Activated CD8-positive, alpha-beta memory T cell treated with anti-CD3 and anti-CD28 coated beads, Interleukin-2, amount 10 ng/mL, durations not matched to agents 7 days and 5 days (primary cell): ENCODE measurements at places on chromosomes 5 and 9.

- no peaks in the 10 kb centered on the region for H3K4me1 ChIP-seq
- H3K4me3 ChIP-seq: no peak within 1 kb of the TSS
- DNase-seq: no peak
- H3K27me3 ChIP-seq: peaks cover 2% of the 10 kb centered on the region
- H3K27ac ChIP-seq: no peak within 1 kb of the TSS
These were observed at the start of gene PCDHA1 for GRCh38 chr5:140785905-140786686. TSS of gene PCDHA1 (plus strand) at chr5:140786140.

GRCh38 chr5:180636403-180637075 is 12.9 kb downstream of the FLT4 start:
- H3K4me3 ChIP-seq: no peak overlapping the region
- no peaks in the 10 kb centered on the region for H3K36me3 ChIP-seq
- H3K4me1 ChIP-seq: no peaks in the 10 kb centered on the region
- DNase-seq: no peak

GRCh38 chr9:114030364-114030763 is 47.7 kb downstream of the AMBP start:
- peaks cover 4% of the 10 kb centered on the region for H3K4me1 ChIP-seq
- H3K27ac ChIP-seq: no peak overlapping the region
- no peaks in the 10 kb centered on the region for H3K27me3 ChIP-seq
- H3K36me3 ChIP-seq: no peaks in the 10 kb centered on the region

DNA sequence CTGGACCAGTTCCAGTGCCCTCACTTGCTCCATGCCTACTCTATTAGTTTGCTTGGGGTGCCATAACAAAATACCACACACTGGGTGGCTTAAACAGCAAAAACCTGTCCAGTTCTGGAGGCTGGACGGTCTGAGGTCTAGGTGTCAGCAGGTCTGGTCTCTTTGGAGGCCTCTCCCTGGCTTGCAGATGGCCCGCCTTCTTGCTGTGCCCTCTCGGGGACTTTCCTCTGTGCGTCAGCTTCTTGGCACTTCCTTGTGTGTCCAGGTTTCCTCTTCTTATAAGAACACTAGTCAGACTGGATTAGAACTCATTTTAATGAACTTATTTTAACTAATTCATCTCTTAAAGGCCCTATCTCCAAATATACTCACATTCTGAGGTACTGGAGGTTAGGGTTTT is 97.2 kb downstream of the CARTPT start:
- no peak overlapping the region for H3K27ac ChIP-seq
- H3K27me3 ChIP-seq: peaks cover 11% of the 10 kb centered on the region
- no peaks in the 10 kb centered on the region for H3K4me1 ChIP-seq
- H3K36me3 ChIP-seq: no peaks in the 10 kb centered on the region

GRCh38 chr5:140372971-140373487 is 13.0 kb downstream of the SLC4A9 start:
- no peaks in the 10 kb centered on the region for H3K27me3 ChIP-seq
- H3K4me3 ChIP-seq: no peak overlapping the region
- H3K27ac ChIP-seq: no peak overlapping the region
- no peaks in the 10 kb centered on the region for H3K36me3 ChIP-seq
- peak; percentile 58 for DNase-seq
